Spleen (tissue), 13 donors: ENCODE measurements at places on chromosomes 11 and 22.

DNA sequence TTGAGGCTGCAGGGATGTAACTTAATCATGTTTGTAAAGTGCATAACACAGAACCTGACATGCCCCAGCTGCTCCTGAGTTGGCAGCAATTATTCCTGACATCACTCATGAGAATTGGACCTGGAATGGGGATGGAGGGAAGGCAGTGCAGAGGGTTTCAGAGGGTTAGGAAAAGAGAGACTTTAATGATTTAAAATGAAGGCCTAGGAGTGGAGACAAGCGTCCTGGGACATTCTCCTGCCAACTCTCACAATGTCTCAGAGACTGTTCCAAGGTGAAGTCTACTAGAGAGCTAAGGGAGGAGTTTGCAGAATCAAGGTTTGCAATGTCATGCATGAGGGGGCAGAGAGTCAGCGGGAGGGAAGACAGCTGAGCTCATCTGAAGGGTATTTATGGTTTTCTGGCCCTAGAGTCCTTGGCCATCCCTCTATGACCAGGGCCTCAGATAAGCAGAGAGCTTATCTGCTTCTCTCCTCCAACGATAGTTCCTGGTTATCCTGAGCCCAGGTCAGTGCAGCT is 36.9 kb downstream of the GGTLC2 start:
- no peak for DNase-seq

- no peak for DNase-seq
Observed at GRCh38 chr11:69918231-69918937, 99.2 kb upstream of the FGF3 start.

GRCh38 chr11:11622772-11623171 is 967 bp upstream of the GALNT18 start:
- DNase-seq: no peak

GRCh38 chr22:33381531-33382406 is 323.6 kb upstream of the SYN3 start:
- no peak for DNase-seq

DNA sequence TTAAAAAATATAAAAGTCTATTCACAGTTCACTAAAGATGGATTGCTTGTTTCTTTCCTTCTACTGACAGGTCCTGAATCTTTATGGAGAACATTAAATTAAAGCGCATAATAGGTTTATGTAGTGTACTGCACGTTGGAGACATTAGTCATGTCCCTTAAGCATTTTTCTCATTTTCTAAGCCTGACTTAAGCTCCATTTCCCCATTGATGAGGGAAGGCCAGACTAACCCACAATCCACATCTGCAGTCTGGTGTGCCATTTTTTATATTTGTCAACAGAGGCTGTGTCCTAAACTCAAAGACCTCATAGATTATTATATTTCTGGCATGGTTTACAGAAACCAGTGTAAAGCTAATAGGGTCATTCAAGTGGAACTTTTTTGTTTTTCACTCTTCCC is 39.9 kb downstream of the CADM1 start:
- DNase-seq: no peak

GRCh38 chr11:117182551-117182935 is 4.0 kb downstream of the SIDT2 start:
- DNase-seq: no peak

DNA sequence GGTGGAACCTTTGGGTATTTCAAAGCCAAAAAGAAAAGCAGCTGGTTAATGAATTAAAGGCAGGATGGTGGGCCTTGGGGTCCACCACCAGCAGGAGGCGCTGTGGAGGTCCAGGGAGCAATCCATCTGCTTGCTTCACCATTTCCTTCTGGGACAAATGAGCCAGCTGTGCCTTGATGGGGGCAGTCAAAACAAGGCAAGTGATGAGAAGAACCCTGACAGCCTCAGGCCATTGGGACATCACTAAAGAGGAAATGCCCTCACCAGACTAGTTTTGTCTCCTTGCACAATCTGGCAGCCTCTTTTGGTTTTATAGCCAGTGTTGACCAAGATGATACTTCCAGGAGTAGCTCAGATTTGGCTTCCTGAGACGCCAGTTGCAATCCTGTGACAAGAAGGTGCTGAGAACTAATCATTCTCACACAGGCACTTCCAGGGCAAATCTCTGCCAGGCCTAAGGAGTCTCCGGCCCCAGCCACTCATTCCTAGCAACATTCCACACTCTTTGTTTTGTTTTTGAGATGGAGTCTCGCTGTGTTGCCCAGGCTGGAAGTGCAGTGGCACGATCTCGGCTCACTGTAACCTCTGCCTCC is 38.2 kb upstream of the WEE1 start:
- peak; percentile 91 for DNase-seq

- DNase-seq: no peak
Observed at GRCh38 chr22:44267856-44268255, 44.9 kb downstream of the SHISAL1 start.

- no peak for DNase-seq
Observed at GRCh38 chr22:42547562-42547961, 6.2 kb upstream of the SERHL2 start.

GRCh38 chr22:44906248-44906936 is 103.4 kb downstream of the PHF21B start:
- DNase-seq: peak; percentile 51

- no peak for DNase-seq
Observed at GRCh38 chr11:16584569-16584968, 153.9 kb upstream of the C11orf58 start.

GRCh38 chr22:46551321-46551720 is 13.9 kb upstream of the CELSR1 start:
- DNase-seq: peak; percentile 51

DNA sequence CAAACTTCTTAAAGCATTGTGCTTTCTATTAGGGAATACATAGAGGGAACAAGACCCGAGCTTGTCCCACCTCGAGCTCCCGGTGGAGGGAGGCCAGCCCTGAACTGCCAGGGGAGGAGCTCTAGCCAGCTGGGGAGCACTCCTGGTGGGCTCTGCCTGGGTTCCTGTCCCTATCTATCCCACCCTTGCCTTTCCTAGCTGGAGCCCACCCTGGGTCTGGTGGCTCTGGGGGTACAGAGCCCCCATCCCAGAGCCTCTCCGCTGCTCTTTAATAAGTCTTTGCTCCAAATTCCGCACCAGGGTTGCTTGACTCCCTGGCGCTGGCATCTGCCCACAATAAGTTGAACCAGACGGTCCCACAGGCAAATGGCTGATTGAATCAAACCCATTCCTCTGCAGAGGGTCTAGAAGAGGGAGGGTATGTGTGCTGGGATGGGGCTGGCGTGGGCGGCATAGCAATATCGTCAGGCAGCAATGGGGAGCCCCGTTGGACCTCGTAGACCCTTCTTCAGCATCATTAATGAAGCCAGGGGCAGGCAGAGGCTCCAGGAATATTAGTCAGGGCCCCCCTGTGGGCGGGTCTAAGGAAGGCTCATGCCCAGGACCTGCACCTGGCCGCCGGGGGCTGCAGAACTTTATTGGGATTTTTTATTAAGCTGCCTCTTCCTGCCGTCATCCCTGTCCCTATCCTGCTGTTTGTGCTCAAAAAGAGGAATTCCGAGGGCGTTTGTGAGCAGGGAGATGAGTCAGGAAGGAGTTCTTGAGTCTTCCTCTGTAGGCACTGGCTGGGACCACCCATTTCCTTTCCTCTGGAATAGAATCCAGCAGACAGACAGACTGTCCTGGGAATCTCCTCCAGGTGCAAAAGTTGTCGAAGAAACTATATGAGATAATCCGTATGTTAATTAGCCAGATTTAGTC is 38.5 kb upstream of the RIC3 start:
- DNase-seq: no peak

GRCh38 chr22:37386441-37386840 is 40.8 kb downstream of the ELFN2 start:
- no peak for DNase-seq

DNA sequence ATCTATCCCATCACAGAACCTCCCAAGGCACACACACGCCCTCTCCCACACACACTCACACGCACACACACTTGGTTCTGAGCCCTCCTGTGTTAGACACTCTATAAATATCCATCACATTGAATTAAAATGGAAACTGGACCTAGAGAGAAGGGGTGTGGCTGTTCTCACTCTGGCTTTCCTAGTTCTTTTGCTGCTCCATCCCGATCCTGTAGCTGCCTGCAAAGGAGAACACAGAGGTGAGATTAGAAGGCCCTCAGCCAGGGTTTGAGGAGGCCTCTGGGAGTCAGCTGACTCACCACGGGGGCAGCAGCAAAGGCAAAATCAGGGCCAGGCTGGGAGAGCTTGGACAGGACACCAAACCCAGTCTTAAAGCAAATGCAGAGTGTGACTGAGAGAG is 192.3 kb upstream of the CADM1 start:
- DNase-seq: no peak

GRCh38 chr11:55847453-55847852 is 8.9 kb downstream of the OR5D16 start:
- DNase-seq: no peak
